ENCODE measurements at places on chromosomes 5 and 9. TPM values are rescaled to one million over a fixed set of nuclear protein-coding genes. Genes with fewer than 3 reads are reported as not detected.

Gene FOXD4L4
- 0.11 TPM for total RNA-seq

Gene SLC45A2
- not detected for total RNA-seq

Gene GPR150
- total RNA-seq = 0.10 TPM

Gene PHF24
- 0.30 TPM for total RNA-seq

Gene TLX3
- not detected for total RNA-seq

Gene WNK2
- total RNA-seq = 1.5 TPM

Gene HTR1A
- total RNA-seq = not detected

Gene NPDC1
- 49.9 TPM for total RNA-seq

Gene CDC37L1
- 24.2 TPM for total RNA-seq

Gene PIP5K1B
- total RNA-seq = 1.4 TPM

Gene CCIN
- not detected for total RNA-seq

Gene HAPLN1
- total RNA-seq = not detected

Gene EQTN
- total RNA-seq = 2.3 TPM

Gene PCDHA9
- total RNA-seq = 0.34 TPM

Gene RIOK2
- total RNA-seq = 32.1 TPM

Gene KCNT1
- total RNA-seq = 10.5 TPM

Gene LCN1
- total RNA-seq = 5.3 TPM

Gene SPATA31D4
- total RNA-seq = not detected

Gene FANCG
- 6.7 TPM for total RNA-seq

Measured in ovary (tissue), 10 donors.